ENCODE measurements at places on chromosomes 7 and 10.

DNA sequence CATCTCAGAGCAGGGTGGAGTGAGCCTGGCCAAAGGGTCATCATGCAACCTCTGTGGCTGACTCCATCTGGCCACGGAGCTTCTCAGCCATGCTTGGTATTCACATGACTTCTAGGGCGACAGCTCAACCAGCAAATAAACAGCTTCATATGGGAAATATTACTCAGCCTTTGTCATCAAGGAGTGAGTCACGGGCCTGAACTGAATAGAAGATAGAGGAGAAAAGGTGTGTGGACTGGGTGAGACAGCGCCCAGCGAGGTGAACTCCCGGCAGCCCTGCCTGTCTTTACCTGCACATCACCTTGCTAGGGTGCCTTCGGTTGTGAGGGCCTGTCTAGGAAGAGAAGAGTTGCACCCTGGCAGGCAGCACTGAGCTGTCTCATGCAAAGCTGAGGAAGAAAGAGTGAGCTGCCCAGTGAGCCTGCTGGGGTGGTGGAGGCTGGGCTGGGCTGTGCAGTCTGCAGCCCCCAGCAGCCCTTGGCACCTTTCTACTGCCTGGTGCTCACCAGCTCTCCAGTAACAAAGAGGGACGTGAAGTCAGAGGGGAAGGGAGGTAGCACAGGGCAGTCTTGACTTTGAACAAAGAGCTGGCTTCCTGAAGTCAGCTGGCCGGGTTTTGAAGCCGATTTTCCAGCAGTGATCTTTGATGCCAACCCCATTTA is 114.2 kb downstream of the EGFR start:
- peak; percentile 95 for DNase-seq

- DNase-seq, result peak; percentile 31
Observed at GRCh38 chr7:157278791-157279724, 57.7 kb upstream of the DNAJB6 start.

- DNase-seq, result peak; percentile 38
Observed at GRCh38 chr10:15735763-15736162, 16.0 kb upstream of the ITGA8 start.

DNA sequence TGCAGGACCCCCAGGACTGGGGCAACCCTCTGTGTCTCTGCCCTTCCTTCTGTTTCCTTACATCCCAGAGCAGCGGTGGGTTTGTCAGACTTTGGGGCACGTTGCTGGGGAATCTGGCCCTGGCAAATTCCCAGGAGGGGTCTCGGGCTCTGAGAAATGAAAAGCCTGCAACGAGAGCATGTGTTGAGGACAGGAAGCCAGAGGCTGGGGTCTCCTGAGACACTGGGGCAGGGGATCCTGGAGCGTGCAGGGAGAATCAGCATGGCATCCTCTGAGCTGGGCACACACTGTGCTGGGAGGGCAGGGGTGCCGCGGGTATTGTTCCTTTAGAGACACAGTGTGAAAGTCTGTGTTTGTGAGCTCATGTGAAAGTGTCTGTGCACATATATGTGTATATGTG is 279.9 kb upstream of the PPP2R2D start:
- no peak for DNase-seq

DNA sequence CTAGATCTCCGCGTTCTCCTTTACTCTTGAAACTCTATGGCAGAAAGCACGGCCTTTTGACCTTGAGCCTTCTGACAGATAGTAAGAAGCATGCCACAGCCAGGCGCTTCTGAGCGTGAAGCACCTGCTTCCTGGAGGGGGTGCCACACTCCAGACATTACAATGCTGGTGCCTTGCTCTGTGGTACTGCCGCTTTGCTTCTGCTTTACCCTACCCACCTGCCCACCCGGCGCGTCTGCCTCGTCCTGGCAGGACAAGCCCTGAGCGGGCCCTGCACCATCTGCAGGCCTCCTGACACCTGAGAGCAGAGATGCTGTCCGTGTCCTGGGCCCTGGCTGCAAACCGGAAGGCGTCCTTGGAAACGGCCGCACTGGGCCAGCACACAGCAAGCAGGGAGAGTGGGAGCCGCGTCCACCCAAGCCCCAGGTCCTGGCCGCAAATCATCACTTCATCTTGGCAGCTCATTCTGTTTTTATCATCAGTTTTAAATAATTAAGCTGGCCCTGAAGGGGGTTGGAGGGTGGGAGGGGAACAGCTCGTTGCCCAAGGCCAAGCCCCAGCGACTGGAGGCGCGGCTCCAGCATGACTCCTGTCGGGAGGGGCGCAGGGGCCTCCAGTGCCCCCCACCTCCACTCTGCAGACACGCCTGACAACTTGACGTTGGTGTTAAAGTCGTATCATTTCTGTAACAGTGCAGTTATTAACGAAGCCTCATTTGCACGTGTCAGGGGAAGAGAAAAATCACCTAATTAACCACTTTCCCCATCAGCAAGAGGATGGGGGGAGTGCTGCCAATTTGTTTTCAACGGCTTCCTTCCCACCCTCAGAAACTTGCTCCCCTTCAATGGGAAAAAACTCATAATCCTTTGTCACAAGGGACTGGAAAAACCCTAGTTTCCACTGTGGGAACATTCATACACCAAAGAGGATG is 132.2 kb downstream of the MAD1L1 start:
- no peak for DNase-seq

GRCh38 chr10:121611393-121612159 is 13.3 kb upstream of the FGFR2 start:
- DNase-seq, result no peak

DNA sequence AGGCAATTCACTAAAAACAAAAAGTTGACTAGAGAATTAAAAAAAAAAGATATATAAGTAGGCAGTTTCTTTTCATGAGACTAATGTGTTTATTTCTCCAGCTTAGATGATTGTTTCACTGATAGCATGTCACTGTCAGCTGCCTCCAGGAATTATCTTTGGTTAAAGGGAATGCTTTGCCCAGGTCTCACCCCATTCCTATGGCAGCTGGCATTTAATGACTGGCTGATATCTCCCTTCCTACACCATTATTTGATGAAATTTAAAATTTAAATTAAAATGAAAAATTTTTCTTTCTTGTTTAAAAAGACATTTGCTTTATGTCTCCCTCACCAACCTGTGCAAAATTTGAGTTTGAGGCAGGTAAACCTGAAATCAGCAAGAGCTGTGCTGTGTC is 214.5 kb upstream of the PRSS1 start:
- no peak for DNase-seq

DNA sequence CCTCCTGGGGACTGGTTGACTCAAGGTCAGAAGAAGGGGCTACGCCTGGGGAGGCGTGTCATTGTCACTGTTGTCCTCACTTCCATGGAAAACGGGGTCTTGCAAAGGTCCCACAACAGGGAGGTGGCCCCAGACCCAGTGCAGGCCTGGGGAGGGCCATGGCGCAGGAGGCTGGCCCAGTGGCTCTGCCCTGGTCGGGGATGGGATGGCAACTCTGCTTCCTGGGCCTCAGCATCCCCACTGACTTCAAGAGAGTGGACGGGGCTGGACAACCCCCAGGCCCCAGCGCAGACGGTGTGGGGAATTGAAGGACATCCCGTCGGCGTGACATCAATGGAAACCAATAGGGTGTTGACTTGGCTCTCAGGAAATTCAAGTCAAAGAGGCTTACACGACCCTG is 35.2 kb downstream of the MICALL2 start:
- no peak for DNase-seq

DNA sequence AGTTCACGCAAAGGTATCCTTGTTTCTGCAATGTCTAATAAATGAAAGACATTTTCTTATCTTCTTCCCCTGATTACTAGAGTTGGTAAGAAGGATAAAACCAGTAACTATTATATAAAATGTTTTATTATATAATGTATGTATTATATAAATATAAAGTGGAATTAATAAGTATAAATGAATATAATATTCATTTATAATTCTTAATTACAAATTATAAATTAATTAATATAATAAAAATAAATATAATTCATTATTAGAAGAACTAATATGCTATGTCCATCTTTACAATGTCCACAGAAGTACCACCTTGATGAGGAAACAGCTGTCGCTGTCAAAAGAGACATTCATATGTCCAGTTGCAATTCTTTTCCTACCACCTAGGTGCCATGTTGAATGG is 177.7 kb downstream of the GLI3 start:
- DNase-seq, result no peak

DNA sequence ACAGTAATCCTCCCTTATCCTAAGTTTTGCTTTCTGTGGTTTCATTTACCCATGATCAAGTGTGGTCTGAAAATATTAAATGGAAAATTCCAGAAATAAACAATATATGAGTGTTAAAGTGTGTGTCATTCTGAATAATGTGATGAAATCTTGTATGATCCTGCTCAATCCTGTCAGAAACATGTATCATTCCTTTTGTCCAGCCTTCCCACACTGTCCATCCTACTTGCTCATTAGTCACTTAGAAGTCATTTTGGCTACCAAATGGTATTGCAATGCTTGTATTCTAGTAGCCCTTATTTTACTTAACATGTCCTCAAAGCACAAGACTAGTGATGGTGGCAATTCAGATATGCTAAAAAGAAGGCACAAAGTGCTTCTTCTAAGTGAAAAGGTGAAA is 1211.2 kb upstream of the SORCS1 start:
- DNase-seq, result peak; percentile 66

GRCh38 chr10:452512-453426 is 236.7 kb downstream of the DIP2C start:
- DNase-seq, result peak; percentile 20

- DNase-seq, result no peak
Observed at GRCh38 chr7:116673457-116673865, 1.5 kb downstream of the MET start.

DNA sequence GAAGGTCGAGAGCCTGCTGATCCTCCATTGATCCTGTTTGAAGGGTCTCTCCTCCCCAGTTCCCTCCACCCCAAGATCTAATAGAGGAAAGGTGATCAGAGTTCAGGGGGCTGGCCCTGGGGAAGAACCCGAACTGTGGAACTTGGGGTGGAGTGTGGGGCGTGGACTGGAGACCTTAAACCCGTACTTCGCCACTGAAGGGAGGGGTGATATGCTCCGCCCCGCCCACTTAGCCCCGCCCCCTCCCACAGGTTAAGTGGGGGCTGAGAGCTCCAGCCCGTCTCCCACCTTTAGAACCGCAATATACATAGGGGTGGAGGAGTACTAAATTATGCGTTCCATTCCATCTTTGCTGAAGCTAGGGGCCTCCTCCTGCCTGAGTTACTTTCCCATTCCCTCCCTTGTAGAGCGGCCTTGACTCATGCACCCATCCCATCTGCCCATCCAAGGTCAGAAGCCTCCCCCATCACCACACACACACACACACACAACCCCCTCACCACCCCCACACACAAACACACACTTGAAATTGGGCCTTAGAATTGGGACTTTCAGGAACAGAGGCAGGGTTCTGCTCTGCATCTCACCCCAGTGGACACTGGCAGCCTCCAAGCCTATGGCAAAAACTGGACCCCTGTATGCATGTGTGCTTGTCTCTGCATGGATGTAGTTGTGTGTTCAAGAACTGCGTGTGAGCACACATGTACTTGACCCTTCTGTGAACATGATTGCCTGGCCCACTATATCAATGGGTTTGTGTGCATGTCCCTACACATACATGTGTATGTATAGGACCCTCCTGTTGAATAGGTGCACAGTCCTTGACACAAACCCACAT is 991 bp downstream of the SEMA4G start:
- no peak for DNase-seq

DNA sequence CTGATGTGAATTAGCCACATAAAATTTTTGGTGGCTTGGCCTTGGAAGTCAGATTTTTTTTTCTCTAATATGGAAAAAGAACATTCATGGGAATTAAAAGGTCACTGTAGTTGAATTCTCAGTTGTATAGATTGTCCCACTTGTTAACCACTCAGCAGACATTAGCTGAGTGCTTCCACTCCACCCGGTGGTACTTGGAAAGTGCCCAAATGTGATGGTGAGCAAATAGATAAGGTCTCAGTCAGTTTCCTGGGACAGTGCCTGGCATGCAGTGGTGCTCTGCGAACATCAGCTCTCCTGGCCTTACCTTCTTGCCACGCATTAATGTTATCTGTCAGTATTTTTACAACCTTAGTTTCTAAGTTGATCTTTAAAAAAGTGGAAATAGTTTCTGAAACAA is 1.4 kb downstream of the ATP5F1C start:
- peak; percentile 27 for DNase-seq

- DNase-seq, result no peak
Observed at GRCh38 chr10:69464801-69465401, 13.6 kb downstream of the TSPAN15 start.

- DNase-seq, result peak; percentile 89
Observed at GRCh38 chr10:16891375-16892313, 74.4 kb upstream of the RSU1 start.

DNA sequence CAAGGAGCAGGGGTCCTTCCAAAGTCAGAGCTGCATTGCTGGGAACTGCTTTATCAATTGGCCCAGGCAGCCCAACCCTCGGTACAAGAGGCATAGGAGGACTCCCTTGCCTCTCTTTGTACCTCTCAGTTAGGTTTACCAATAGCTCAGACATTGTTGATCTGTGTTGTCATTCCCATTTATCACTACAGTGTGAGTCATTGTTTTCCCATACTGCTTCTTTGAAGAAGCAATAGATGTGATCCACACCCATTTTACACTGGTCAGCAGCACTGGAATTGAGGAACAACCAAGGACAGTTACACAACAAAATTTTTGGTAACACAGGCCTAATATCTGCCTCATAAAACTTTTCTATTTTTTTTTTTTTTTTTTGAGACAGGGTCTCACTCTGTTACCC is 307.2 kb downstream of the SNX13 start:
- peak; percentile 30 for DNase-seq

- peak; percentile 74 for DNase-seq
Observed at GRCh38 chr10:110005719-110006118, 2.1 kb upstream of the ADD3 start.

DNA sequence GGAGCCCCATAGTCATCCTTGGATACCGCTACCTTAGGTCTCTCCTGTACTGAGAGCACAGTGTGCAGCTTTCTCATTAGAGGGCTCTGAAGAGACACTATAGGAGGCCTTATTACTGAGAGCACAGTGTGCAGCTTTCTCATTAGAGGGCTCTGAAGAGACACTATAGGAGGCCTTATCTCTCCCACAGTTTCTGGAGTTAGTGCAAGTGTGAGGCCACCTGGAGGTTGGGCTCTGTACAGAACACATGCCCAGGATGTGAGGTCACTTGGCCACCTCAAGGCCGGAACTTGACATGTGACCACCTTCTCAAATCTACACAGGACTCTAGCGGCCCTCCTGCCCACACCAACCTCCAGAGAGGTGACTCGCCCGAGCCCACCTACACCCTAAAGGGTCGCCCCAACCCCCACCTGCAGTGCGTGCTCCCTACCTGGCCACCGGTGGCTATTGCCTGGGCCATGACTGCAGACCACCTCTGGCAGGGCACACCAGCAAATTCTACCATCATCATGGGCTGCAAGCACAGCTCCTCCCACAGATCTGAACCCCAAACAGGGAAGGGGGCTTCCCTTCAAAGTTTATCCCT is 24.6 kb downstream of the FRMPD2 start:
- no peak for DNase-seq

- DNase-seq, result no peak
Observed at GRCh38 chr7:26813432-26813831, 51.0 kb downstream of the SKAP2 start.

GRCh38 chr10:78529262-78529661 is 495.6 kb downstream of the RPS24 start:
- DNase-seq, result no peak

All from fibroblast of skin of scalp (primary cell).